ENCODE measurements at places on chromosomes 6 and 20.

- no peak for DNase-seq
These were observed 8.9 kb downstream of the TAGAP start for GRCh38 chr6:159035891-159036290.

DNA sequence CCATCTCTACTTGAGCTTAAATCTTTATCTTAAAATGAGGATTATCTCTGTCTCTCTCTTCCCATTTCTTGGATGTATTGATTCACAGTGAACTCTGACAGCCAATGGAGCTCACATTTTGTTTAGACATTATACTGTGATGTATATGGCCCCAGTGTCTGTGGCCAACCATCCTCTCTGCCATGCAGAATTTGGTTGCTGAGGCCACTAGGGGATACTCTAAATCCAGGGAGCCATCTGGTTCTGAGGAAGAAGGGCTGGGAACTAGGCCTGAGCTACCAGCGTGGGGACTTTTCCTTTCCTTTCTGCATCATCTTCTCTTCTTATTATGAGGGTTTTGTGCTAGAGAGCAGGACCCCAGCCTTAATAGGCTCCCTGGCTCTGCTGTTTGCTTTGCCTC lies 59.1 kb upstream of the RIPOR2 start:
- DNase-seq: no peak

DNA sequence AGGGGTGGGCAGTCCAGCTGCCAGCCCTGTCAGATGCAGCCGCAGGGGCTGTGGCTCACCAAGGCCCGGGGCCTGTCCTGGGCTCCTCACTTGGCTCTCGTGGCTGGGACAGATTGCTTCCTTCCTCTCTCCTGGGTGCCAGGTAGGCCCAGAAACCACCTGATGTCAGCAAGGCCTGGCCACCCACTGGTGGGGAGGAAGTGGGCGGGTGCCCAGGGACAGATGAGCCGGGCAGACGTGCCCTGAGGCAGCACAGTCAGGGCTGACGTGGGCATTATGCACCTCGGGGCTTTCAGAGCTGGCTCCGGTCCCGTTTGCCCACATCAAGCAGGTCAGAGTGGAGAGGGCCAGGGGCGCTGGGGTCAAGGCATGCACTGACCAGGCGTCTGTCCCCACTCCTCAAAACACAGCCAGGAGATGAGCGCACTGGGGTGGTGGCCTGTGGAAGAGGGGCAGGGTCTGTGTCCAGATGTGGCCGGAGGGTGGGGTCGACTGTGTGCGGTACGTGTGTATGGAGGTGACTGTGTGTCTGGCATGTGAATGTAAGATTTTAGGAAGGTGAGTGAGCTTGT lies 133.2 kb upstream of the PTPN1 start:
- no peak for DNase-seq

DNA sequence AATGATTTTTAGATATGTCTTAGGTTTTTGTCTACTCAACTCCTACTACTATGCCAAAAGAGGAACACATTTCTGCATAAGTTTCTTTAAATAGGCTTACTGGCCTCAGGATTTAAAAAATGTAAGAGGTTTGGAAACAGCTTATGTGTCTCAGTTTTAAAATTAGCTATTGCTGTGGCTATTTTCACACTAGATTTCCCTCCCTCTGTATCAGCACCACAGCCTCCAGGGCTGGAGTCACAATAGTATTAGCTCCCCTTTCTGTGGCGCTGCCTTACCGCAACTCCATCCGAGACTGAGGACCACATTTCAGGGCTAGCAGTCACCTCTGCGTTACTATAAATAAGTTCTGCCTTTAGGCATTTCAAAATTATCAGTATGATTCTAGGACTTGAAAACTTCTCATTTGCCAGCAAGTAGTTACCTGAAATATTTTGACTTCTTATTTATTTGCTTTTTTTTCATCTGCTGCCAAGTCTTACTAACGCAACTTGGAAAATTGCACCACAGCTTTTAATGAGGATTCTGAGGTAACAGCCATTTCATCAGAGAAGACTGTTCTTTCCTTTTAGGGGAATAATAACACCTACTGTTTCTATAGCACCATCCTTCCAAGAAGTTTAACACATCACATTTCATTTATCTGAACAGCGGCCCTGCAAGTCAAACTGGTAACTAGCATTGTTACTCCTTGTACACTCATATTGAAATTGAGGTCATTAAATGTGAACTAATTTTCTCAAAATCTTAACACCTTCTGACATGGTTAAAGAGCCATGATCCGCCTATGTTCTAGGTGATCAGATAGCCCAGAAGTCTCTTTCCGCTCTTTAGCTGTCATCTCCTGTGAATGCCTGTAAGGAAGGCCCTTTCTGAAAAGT lies 105.9 kb downstream of the GJA10 start:
- DNase-seq: no peak

GRCh38 chr6:45698046-45698445 lies 317.6 kb downstream of the CLIC5 start:
- DNase-seq: no peak

GRCh38 chr6:138757136-138757535 lies 16.4 kb upstream of the CCDC28A start:
- no peak for DNase-seq

DNA sequence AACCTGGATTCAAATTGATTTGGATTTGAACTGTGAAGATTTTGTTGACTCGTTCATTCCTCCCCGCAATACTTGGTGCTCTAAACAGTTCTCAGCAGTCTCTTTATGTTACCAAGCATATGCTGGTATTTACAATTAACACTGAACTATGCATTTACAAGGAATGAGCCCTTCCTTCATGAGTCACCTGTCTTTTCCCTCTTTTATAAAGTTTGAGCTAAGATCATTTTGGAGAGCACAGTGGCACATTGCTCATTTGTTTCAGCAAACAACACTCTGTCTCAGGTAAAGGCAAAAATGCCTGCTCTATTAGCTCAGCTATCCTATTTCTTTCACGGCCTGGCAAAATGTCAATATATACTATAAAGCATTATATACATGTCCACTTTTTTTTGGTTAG lies 285.4 kb downstream of the PHACTR1 start:
- DNase-seq: no peak

- DNase-seq: no peak
These were observed 21.2 kb upstream of the TTPAL start for GRCh38 chr20:44454306-44454963.

- no peak for DNase-seq
These were observed 48.5 kb upstream of the SUPT3H start for GRCh38 chr6:45426251-45426650.

DNA sequence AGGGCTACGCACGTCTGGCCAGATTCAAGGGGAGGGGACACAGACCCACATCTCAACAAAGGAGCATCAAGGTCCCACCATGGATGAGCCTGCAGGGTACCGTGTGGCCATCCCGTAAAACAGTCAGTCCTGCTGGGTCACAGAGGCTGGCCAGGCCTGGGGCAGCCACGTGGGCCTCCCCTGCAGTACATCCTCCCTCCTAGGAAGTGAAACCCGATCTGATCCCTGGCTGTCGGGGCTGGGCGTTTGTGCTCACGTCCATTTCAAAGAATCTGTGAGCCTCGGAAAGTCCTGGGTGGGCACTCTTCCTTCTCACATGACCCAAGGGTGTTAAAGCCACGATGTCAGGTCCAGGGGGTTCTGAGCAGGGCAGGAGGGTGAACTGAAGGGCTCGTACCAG lies 14.3 kb downstream of the SULF2 start:
- DNase-seq: no peak
